ENCODE measurements at places on chromosomes 12 and 14. TPM values are rescaled to one million over a fixed set of nuclear protein-coding genes. Genes with fewer than 3 reads are reported as not detected.

GRCh38 chr12:28360253-28360652 is 170.0 kb downstream of the CCDC91 start:
- DNase-seq = no peak

DNA sequence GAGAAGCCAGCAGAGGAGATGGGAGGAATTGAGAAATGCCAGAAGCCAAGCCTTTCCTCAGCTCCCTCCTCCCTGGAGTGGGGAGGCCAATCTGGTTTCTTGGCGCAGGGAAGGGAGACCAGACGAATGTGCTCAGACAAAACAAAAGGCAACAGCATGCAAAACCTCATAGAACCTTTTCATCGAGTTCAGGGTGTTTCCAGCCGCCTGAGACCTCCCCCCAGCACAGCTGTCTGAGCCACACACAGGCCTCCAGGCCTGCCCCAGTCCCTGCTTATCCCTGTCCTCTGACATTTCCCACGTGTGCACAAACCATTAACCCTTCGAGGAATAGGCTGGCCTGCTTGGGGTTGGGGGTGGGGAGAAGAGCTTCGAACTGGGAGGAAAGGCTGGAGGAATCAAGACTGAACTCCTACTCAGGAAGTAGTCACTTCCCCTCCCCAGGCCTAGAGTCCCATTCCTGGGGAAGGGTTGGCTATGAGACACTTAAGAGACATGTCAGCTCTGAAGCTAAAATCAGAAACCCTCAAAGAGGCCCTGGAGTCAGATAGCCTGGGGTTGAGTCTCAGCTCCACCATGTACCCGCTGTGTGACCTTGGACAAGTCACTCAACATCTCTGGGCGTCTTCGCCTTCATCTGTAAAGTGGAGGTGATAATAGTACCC is 10.7 kb downstream of the TBX3 start:
- peak; percentile 52 for DNase-seq

Gene AP5M1
- total RNA-seq = 18.2 TPM

Gene PRR4
- 1.6 TPM for total RNA-seq
